ENCODE measurements at places on chromosomes 5 and 9.

- no peak for DNase-seq
These were observed 36.2 kb downstream of the SNX18 start for GRCh38 chr5:54553659-54554207.

DNA sequence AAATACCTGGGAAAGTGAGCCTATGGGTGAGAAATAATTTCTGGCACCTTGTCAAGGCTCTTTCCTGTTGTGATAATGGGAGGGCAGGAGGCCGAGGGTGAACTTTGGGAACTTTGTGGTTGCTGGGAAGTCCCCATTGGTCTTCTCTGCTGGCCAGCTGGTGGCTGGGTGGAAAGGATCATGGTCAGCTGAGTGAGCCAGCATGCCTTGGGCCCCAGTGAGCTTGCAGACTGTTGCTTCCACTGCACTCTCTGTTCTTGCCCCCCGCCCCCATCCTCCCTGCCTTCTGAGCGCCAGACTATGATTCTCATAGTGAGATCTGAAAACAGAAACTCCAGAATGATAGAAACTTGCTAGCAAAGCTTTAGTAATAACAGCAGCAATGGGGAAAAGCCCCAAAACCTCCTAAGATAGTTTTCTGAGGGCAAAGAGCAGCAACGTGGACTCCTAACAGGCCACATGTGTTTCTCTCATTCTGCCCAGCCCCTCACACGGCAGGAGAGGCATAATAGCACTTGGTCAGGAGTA, 139.2 kb upstream of the SMARCA2 start:
- DNase-seq, result no peak

DNA sequence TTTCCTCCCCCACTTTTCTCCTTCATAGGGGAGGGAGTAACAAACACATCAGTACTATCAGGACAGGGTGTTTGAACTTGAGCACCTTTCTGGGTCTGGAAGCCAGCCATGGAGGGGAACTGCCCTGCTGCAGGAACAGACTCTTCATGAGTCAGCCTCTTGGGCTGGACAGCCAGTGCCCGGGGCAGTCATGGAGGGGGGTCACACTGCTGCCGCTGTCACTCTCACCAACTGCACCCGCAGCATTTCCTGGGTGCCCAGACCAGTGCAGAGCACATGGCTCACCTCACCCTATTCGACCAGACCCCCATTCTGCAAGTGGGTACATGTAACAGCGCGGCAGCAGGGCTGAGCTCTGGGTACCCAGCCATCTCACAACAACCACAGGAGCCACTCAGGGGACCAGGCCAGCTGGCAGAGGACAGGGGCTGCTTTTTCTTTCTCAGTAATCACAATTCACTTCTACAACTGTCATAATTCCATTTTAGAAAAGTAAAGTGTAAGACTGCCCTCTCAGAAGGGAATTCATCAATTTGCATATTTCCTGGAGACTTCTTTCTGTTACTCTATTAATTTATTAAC, 118.4 kb downstream of the CTNND2 start:
- no peak for DNase-seq

GRCh38 chr9:136803551-136804508, 3.9 kb upstream of the RABL6 start:
- DNase-seq, result no peak

GRCh38 chr5:39605588-39606575, 181.1 kb upstream of the DAB2 start:
- no peak for DNase-seq

- DNase-seq, result no peak
These were observed 47.2 kb downstream of the F2R start for GRCh38 chr5:76763136-76763535.

- no peak for DNase-seq
These were observed 24.5 kb upstream of the IDNK start for GRCh38 chr9:83598487-83598886.

DNA sequence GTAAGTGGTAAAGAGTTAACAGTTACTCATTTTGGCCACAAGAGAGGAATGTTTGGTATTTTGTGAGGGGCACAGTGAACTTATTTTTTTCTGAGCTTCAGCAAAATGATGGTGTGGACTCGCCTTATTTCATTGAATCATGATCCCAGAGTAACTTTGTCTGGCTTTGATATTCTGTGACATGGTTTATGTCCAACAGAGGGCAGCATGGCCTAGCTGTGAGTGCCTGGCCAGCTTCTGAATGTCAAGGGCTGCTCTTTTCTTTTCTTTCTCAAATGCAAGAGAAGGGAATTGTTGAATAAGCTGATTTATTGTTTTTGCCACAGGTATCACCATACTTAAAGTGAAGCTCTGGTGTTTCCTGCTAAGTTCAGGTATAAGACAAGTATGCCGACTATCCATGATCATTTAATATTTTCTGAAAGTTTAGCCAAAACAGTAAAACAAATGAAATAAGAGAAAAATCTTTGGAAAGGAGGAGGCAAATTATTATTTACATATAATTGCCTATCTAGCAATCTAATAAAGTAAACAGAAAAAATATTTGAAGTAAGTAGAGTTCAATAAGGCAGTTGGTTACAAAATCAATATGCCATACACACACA, 31.7 kb downstream of the MRPL22 start:
- no peak for DNase-seq

GRCh38 chr5:75961818-75962217, 121.4 kb upstream of the SV2C start:
- DNase-seq, result no peak

- DNase-seq, result no peak
These were observed 14.4 kb upstream of the ZFR start for GRCh38 chr5:32458880-32459495.

- no peak for DNase-seq
These were observed 63.5 kb downstream of the ENC1 start for GRCh38 chr5:74576941-74577456.

GRCh38 chr5:131364507-131365050, 100.7 kb downstream of the CDC42SE2 start:
- no peak for DNase-seq

DNA sequence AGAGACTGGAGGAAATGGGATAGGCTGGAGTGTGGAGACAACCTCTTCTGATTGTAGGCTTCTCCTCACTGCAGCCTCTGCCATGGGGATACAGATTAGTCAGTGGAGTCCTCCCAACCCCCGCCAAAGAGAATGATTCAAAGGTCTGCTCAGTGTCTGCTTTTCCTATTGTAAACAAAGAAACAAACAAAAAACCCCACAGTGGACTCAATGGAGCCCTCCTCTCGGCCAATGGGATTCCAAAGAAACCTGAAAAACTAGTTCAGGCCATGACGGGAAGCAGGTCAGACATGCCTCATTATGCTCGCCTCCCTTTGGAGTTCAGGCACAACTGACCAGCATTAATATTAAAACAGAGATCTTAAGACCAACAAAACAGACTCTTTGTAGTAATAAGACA, 85.8 kb downstream of the SEC61B start:
- DNase-seq, result no peak

DNA sequence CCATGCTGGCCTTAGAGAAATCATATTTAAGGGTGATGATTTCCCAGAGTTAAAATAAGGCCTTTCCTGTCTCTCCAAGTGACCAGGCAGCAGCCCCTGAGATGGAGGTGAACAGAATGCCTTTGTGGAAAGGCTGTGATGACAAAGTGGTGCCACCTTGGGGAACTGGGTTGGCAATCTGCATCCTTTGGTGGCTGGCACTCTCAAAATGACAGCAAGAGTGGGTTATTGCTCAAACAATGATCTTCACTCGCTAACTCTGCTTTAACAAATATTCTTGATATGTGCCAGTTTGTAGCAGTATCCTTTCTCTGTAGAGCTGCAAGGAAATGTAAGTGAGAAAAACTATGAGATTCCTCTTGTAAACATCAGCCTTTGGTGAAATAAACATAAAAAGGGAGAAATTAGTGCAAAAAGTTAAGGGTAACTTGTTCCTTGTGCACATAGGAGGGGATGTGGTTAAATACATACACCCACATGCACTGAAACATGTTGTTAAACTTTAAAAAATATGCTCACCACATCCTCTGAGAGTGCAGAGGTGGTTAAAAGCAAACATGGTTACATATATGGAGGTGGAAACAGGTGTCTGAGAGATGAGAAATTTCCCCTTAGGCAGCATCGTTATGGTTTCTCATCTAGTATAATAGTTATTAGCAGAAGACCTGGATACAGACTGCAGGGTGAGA, 373.4 kb upstream of the CTNND2 start:
- DNase-seq, result no peak

DNA sequence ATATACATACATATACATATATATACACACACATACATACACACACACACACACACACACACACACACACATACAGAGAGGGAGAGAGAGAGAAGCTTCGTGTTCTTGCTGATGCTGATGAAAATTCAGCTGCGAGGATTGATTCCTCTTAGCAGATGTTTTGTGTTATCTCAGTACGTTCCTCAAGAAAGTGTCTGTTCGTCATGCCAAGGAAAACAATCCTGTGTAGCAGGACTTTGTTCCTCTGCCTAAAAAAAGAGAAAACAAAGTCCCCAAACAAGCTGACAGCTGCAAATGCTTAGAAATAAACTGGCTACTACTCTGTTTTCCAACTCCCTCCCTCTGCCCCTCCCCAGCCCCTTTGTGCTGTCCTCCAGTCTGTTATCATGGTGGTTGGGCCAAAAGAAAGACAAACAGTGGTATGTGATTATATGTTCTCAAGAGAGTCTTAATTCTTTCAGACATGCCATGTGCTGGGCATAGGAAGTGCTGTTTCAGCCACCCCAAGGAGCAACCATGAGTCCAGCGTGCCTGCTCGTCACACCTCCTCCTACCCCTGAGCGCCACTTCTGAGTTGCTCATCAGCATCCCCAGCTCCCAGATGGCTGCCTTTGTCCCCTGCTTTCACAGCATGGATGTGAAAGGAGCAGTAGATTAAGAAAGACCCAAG, 71.5 kb upstream of the EQTN start:
- no peak for DNase-seq

- DNase-seq, result no peak
These were observed 26.5 kb downstream of the MRPS27 start for GRCh38 chr5:72293495-72294055.

GRCh38 chr5:67305401-67305800, 108.8 kb upstream of the CD180 start:
- DNase-seq, result no peak

- DNase-seq, result no peak
These were observed 133.2 kb upstream of the NFIB start for GRCh38 chr9:14447103-14447502.

GRCh38 chr5:177403102-177403791, 2.8 kb upstream of the PFN3 start:
- DNase-seq, result peak; percentile 26

DNA sequence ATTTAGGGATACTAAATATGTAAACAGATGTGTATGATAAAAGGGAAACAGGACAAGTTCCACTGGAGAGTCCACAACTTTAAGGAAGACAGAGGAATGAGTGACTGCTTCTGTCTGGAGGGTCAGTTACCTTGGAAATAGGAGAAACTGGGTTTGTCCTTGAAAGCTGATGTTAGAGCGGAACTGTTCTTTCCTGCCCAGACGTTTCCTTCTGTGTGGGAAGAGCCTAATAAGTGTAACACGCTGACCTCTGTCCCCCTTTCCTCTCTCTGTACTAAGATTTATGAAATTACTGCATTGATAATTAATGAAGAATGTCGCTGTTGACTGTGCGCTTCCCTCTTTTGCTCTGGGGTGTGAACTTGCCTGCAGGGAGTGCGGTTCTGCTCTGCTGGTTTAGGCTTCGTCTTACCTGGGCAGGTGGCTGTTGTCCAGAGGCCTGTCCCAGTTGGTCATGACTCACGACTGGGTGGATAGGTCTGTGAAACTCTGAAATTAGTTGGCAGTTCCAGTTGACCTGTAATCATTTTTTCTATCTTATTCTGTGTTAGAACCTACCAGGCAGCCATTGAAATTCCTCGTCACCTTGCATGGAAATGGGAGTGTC, 126.8 kb downstream of the MTRR start:
- no peak for DNase-seq

- no peak for DNase-seq
These were observed 76.9 kb downstream of the SH3PXD2B start for GRCh38 chr5:172377438-172377837.

DNA sequence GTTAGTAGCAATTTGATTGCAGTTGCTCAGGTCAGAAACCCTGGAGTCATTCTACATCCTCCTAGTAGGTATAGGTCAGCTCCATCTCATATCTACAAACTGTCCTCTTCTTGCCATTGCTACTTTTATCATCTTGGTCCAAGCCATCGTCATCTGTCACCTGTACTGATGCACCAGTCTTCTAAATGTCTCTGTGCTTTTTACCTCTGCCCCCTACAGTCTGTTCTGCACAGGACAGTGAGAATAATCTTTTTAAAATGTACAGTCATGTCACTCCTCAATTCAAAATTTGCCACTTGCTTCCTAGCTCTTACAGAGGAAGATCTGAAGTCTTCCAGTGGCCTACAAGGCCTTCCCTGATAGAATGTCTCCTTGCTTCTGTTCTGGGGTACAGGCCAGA, 6.8 kb downstream of the NNT start:
- DNase-seq, result no peak

GRCh38 chr9:38263532-38263931, 129.0 kb upstream of the ALDH1B1 start:
- DNase-seq, result no peak

- DNase-seq, result no peak
These were observed 2253.1 kb upstream of the C9orf72 start for GRCh38 chr9:29826421-29826820.

DNA sequence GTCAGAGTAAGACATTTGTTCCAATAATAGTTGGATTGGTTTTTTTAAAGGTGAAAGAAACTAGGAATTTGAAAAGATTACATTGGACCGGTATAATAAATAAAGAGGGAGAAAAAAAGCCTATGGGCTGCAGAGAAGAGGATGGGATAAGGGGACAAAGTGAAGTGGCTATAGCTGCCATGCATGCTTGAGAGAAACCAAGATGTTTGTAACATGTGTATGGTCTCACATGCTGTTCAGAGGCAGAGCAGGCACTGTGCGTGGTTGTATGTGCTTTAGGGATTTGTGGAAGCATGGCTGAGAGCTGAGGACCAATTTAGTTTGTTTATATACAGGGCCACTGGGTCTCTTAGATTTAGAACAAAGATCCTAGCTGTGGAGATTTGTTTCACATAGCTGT, 32.7 kb downstream of the LNPEP start:
- no peak for DNase-seq

- DNase-seq, result no peak
These were observed 12.2 kb upstream of the CLINT1 start for GRCh38 chr5:157870837-157871834.

DNA sequence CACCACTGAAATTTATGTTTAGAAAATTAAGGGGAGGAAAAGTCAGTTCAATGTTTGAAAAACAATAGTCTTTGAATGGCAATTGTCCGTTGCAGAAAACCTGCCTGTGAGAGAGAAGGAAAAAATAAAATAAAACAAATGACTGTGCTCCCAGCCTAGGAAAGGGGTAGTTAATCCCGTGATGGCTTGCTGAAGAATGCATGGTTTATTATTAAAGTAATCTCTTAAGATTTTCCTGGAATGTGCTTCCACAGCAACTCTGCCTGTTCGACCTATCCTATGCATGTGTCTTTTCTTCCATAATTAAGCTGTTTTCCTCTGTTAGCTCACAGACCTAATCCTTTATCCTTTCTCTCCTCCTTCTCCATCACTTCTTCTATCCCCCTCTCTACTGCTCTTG, 2.4 kb upstream of the DAB2 start:
- no peak for DNase-seq

- DNase-seq, result no peak
These were observed 186.7 kb downstream of the MARCHF11 start for GRCh38 chr5:15992918-15993317.
